ENCODE measurements at places on chromosomes 4 and X.

DNA sequence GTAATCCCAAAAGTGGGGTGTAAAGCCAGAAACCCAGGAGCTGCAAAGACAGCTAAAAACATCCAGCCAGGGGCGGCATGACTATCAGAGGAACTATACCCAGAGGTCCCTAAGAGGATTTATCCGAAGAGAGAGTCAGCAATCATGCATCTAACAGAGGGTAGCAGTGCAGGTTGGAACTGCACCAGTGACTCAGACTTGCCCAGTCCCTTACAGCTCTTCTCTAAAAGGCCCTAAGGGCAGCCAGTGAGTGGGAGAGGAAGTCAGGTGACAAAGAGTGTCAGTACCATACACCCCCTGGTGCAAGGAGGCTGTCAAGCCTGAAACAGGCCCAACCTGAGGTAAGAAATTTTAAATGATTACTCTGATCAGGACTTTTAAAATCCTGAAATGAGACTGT lies 88.1 kb downstream of the CAMK2D start:
- DNase-seq: no peak

DNA sequence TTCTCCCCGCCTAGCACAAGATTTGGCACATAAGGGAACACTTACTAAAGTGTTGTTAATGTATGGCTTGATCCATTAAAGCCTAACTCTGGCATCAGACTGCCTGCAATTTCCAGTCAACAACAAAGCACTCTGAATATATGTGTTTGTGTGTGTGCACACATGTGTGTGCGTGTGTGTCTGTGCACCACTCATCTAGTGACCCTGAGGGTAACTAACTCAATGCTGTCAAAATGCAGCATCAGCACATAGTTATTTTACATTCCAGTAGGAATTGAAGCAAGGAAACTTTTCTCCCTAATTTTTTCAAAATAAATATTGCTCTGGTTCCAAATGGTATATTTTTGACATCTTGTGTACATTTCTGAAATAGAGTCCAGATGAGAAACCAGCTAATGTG lies 94.4 kb downstream of the SHROOM4 start:
- no peak for DNase-seq

DNA sequence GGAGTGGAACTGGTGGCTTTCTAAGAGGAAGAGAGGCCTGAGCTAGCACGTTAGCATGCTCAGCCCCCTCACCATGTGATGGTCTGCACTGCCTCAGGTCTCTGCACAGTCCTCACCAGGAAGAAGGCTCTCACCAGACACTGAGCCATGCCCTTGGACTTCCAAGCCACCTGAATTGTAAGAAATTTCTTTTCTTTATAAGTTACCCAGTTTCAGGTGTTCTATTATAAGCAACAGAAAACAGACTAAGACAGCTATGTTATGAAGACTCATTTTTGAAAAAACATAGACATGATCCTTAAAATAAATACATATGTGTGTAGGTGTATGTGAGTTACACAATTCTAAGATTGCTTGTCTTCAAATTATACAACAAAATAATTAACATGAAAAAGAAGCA lies 74.7 kb downstream of the CEP44 start:
- DNase-seq: no peak

DNA sequence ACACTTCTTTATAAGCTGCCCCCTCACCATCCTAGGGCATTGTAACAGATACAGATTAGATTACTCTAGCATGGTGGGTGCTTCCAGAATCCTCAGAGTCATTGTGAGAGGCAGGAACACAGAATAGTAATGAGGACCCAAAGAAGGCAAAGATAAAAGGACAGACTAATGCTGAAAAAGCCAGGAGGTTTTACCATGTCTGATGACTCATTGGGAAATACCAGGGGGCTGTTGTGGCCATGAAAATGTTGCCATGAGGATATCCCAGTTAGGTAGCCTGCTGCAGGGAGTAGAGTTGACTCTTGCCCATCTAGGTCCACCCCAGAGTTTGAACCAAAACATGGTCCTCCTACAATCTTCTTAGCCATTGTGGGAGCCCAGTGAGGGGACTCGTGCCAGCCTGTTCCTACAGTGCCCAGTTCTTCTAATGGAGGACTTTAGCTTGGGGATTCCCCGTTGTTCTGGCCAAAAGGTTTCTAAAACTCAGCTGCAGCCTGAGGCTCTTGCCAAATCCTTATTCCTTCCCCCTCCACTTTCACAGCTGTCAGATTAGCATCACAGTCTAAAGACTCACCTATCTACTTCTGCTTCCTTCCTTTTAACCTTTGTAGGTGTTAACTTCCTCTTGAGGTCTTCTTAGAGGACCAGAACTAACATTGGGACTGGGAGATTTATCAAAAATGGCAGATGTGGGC lies 586.0 kb upstream of the AADAT start:
- no peak for DNase-seq

- no peak for DNase-seq
Observed at GRCh38 chrX:138287205-138287877, 424.2 kb downstream of the FGF13 start.

DNA sequence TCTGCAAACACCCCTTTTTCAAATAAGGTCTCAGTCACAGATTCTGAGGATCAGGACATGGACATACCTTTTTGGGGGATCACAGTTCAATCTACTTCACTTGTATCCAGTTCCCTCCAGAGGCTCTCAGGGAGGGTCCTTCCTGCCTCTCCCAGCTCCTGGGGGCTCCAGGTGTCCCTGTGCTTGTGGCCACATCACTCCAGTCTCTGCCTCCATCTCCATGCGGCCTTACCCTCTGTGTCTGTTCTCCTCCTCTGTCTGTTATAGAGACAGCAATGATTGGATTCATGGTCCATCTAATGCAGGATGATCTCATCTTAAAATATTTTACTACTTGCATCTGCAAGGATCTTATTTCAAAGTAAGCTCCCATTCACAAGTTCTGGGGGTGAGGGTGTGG lies 269.6 kb downstream of the ASMT start:
- no peak for DNase-seq
